ENCODE measurements at places on chromosomes 3 and 15.

GRCh38 chr3:23685541-23686258 is 120.1 kb upstream of the UBE2E1 start:
- DNase-seq = peak; percentile 99

DNA sequence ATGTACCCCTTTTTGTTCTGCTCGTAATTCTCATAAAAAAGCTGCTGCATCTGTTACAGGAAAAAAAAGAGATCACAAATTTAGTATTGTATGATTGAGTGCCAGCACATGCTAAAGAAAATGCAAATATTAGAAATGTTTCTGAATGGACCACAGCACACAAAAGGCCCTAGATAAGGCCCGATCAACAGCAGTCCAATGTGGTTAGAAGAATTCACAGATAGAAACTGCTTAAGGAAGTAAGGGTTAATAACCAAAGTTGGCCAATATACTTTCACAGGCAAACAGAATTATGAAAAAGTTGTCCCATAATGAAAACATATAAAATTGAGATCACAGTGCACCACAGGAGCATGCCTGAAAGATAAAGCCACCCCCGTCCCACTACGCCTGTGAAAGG is 72.9 kb downstream of the CHSY1 start:
- DNase-seq = no peak

DNA sequence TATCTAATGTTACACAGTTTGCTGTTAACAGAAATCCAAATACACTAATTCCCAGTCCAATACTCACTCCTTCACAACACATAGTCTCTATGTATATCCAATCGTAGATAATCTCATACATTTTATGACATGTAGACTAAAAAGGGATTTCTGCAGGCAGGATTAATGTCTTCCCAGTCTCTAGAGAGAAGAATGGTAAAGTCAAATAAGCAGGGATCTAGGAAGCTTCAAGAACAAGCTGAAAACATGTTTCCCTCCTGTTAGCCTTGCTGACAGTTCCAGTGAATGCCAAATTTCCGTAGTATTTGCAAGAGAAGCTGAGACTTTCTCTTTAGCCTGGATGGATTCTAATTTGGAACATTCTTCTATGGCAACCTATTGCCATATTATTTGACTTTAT is 500.1 kb downstream of the IGSF11 start:
- DNase-seq = no peak

- peak; percentile 61 for DNase-seq
Measured at GRCh38 chr3:11582191-11582968, 61.3 kb downstream of the VGLL4 start.

DNA sequence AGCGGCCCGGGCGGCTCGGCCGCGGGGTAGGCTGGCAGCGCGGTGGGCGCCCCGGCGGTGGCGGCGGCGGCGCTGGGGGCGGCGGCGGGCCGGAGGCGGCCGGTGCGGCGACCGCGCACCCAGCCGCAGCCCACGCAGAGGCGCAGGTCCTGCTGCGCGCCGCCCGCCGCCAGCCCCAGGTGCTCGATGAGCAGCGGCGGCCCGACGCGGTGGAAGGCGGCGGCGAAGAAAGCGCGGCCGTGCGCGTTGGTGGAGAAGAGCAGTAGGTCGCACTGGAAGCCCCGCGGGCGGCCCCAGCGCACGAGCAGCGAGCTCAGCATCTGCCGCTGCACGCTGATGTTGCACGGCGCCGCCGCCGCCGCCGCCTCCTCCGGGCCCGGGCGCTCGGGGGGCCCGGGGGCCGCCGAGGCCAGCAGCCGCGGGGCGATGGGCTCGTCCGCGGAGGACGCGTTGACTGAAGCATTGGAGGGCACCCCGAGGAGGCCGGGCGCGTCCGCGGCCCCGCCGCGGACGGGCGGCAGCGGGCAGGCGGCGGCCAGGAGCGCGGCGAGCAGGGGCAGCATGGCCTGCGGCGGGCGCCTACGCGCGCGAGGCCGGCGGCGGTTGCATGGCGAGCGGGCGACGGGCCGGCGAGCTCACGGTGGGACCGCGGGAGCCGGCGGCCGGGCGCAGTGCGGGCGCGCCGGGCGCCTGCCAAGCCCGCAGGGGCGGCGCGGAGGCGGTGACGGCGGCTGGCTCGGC is 452 bp downstream of the TMEM158 start:
- peak; percentile 41 for DNase-seq
